NCI-H1092 treated with DMSO at 0.1 percent for 48 hours (cell line): ENCODE measurements at places on chromosomes 11 and 22.
A peak's percentile ranks its signal among the peaks of the same experiment; 100 is the strongest.

GRCh38 chr11:122672892-122673291, 17.4 kb downstream of the UBASH3B start:
- DNase-seq, result no peak

GRCh38 chr11:8335683-8336082, 72.0 kb upstream of the LMO1 start:
- no peak for DNase-seq

- DNase-seq, result no peak
These were observed 45.0 kb downstream of the DLG2 start for GRCh38 chr11:85582111-85582510.

DNA sequence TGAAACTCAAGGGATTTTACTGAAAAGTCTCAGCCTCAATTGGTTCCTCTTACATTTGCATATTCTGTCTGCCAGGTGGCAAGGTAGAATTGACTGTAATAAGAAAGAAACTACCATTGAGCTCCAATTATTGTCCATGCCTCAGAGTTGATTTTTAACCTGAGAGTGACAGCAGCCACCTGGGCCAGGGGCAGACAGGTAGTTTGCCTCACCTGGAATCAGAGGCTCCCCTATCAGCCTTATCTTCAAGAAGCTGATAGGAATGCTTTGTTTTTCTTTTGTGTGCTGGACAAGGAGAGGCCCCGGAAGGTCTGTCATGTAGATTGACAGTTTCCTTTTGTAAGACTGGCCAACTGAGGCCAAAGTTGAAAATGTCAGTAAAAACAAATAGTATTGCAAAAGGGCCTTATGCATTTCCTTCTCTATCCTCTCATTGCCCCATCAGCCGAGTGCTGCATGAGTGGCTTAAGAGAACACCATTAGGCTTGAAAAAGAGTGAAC, 34.1 kb downstream of the CD44 start:
- no peak for DNase-seq

DNA sequence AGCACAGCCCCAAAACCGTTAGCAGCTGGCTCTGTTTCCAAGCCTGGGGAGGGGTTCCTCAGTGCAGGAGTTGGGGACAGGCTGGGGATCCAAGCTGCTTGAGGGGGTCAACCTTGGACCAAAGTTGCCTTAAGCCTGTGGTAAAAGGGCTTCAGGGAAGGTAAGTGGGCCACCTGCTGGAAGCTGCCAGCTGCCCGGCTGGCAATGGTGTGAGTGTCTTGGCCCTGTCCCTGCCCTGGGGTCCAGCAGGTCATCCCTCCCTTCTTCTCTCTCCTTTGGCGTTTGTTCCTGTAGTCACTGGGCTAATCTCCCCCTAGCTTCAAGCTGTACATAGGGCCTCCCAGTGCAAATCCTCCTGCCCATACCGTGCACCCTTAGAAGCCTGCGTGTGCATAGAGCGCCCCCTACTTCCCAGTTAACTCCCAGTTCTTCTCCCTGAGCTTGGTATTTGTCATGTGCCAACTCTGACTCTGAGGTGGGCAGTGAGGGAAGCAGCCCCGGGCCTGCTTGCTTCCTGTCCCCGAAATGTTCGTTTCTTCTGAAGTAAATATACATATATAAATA, 4.4 kb downstream of the TMEM258 start:
- DNase-seq, result peak; percentile 20

DNA sequence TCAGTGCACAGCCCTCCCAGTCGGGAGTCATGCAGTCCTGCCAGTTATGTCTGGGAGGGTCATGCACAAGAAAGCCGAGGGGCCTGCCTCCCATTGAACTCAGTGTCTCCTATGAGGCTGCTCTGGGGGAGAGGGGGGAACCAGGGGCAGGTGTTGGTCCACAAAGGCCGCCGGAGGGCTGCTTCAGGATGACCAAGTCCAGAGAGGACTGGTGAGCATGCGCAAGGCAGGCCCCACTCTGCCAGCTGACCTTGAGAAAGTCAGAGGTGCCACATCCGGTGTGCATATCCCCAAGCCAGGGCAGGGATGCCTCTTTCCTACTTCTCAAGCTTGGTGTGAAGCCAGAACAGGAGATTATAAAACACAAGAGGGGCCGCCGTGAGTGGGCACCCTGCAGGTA, 4.4 kb downstream of the SCN4B start:
- DNase-seq, result no peak

DNA sequence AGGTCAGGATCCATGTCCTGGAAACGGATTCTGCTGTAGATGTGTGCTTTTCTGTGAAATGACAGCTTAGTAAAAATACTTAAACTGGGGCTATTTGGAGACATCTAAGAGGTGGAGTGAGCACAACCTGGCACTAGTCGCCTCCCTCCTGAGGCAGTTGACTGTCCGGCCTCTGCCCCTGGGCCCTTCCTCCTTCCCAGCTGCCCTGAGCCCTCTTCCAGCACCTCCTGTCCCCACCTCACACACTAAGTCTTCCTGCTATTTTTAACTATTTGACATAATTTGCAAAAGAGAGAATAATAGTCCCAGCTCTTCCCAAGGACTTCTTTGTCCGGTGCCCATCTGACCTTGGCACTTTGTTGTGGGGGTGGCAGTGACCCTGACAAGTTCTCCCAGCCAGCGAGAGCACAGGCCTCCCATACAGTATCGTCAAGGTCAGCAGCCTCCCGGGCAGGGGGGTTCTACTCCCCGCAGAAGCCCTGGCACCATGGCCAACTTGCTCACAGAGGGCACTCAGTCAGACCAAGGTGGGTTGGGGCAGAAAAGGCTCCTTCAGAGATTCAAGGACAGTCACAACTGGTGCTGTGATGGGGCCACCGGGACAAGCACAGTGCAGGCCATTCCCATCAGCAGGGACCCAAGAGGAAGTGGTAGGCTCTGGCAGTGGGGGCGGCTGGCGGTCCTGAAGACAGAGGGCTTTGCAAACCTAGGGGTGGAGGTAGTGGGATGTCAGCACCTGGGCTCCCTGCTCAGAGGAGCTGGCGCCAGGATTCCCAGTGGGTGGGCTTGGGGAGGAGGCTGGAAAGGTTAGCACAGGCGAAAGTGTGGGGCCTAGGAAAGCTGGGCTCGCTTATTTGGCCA, 5.5 kb upstream of the NEAT1 start:
- DNase-seq, result no peak

- DNase-seq, result no peak
These were observed 38.0 kb downstream of the PHF21B start for GRCh38 chr22:44971651-44972362.

DNA sequence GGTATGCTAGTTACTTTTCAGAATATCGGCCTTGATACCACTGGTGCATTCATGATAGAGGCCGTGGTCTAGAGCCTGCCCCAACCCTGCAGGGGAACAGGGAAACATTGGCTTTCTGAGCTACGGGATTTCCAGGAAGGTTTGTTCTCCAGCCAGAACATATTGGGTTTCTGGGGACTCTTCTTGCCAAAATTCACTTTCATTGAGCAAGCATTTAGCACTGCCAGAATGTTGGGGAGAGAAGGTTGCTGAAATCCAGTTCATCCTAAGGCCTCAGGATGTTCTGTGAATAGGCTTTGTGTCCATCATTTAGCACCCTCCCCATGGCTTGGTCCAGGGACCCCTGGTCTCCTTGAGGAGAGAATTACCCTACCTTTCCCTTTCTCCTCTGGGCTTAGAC, 36.7 kb downstream of the DRG1 start:
- no peak for DNase-seq

DNA sequence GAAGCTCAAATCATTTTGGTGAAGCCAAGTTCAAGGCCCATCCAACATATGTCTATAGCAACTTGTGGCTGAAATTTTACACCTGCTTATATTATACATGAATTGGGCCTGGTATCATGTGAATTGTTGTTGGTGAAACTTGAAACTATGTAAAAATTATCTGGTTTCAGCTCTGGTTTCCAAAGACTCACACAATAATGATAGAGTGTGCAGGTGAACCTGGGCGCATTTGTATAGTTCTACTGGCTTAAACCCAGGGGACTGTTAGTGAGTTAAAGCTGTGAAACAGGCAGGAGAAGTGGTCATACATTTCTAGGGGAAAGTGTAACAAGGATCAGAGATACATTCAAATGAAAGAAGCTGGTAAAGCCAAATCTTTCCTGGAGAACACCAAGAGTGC, 627.3 kb downstream of the METTL15 start:
- DNase-seq, result no peak

- DNase-seq, result no peak
These were observed 2.2 kb downstream of the TNKS1BP1 start for GRCh38 chr11:57322256-57323166.

- DNase-seq, result no peak
These were observed 43.0 kb upstream of the NTM start for GRCh38 chr11:131327421-131327820.

DNA sequence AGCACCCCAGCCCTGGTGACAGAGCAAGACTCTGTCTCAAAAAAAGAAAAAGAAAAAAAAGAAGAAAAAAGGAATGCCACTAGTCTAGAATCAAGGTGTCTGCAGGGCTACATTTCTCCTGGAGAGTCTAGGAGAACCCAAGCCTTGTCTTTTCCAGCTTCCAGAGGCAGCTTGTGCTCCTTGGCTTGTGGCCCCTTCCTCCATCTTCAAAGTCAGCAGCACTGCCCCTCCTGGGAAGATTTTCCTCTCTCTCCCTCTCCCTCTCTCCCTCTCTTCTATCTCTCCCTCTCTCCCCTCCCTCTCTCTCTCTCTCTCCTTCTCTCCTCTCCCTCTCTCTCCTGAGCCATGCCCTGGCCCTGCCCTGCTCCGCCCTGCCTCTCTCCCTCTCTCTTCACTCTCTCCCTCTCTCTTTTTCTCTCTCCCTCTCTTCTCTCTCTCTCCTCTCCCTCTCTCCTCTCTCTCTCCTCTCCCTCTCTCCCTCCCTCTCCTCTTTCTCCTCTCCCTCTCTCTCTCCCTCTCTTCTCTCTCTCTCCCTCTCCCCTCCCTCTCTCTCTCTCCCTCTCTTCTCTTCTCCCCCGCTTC, 97.7 kb upstream of the FGF3 start:
- no peak for DNase-seq

GRCh38 chr11:129377739-129378138, 2.1 kb downstream of the BARX2 start:
- DNase-seq, result no peak

DNA sequence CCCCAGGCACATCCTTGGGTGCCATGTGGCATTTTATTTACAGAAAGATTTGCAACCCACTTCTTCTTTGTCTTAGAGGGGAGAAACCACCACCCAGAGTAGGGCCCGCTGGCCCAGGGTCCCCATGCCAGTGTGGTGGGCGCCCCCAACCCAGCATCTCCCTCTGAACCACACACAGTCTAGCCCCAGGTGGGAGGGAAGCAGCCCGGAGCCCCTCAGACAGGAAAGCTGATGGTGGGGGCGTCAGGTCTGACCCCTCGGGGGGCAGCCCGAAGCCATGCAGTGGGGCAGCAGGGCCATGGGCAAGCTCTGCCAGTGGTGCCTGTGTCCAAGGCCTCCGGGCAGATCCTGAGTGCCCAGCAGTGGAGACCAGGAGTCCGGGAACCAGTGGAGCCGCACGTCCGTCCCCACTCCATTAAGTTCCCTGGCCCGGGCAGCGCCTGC, 11.7 kb downstream of the TRPM5 start:
- DNase-seq, result no peak

DNA sequence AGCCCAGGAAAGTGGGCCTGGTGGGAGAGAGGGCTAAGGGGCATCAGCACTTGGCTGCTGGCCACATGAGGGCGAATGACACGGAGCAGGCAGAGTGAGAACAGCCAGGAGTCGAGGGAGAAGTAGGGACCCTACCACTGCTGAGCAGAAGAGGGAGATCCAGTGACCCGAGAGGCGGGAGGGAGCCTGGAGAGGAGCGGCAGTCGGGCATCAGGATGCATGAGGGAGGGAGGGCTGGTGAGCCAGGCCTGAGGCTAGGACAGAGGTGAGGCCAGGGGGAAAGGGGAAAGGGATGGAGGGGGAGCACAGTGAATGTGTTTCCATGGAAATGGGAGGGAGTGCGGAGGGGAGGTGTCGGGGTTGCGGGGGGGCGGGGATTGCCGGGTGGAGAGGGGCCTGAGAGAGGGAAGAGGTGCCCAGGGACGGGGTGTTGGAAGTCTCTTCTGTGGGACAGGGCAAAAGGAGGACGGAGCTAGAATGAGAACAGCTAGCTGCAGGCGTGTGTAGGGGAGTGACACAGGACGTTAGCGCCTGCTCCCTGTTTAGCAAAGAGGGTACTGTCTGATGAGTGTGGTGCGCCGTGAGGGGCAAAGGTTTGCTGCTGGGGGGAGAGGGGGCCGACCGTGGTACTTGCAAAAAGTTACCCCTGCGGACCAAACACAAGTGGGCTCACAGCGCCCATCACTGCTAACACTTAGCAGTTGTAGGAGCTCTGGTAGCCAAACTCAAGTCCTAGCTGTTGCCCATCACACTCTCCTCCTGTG, 37.1 kb upstream of the WNT11 start:
- DNase-seq, result peak; percentile 34

DNA sequence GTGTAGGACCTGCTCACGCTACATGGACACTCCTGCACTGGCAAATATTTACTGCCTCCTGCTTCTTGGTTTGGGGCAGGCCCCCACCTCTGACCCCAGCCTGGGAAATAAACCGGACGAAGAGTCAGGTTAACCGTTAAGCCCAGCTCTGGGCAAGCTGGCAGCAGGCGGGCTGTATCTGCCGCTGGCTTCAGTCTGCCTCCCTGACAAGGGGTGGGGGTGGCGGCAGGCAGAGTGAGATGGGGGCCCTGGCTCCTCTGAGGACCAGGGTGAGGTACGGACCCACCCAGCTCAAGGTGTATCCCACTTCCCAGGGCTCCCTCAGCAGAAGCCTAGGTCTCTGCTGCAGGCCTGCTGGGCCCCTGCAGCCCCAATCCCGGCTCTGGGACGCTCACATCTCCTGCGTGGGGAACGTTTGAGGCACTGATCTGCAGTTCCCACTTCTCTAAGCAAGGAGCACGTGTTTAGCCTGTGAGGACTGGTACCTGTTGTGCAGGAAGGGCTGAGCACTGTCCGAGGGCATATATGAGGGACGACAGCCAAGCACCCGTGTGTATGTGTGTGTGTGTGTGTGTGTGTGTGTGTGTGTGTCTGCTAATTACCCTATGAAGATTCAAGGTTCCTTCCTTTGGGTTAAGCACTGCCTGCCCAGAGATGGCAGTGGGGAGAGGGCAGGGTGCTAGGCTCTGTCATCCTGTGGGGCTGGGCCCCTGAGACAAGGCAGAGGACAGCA, 1.1 kb upstream of the LRRC75B start:
- no peak for DNase-seq

- DNase-seq, result no peak
These were observed 12.2 kb downstream of the TXN2 start for GRCh38 chr22:36469094-36469710.

- no peak for DNase-seq
These were observed 78.9 kb downstream of the DBX1 start for GRCh38 chr11:20081336-20081735.

DNA sequence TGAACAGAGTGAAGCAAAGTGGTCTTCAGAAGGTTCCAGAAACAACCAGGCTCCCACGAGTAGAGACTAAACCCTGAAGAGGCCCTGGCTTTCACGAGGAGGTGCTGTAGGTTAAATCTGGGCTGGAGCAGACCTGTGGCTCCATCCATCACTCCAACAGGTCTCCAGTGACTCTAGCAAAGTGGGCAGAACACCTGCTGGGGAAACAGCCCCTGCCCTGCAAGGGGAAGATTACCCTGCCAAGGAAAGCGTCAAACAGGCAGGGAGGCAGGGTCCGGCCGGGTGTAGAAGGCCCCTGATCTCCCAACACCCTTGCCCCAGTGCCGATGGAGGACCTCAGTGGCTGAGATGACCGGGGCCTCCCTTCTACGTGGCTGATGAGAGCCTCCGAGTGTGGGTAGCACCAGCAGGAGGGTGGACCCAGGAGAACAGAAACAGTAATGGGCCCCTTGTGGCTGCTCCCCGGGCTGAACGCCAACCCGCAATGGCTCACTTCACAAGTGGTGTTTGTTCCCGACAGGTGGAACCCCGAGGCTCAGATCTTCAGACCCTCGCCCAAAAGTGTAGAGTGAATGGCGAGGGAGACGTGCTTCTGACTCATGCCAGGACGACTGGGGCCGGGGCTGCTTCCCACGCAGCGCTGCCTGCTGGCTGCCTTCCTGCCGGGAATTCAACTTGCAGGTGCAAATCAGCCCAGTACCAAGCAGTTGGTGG, 112.0 kb downstream of the SHANK2 start:
- peak; percentile 98 for DNase-seq
